Left renal pelvis (tissue), 4 donors: ENCODE measurements at places on chromosomes 12 and 14.

DNA sequence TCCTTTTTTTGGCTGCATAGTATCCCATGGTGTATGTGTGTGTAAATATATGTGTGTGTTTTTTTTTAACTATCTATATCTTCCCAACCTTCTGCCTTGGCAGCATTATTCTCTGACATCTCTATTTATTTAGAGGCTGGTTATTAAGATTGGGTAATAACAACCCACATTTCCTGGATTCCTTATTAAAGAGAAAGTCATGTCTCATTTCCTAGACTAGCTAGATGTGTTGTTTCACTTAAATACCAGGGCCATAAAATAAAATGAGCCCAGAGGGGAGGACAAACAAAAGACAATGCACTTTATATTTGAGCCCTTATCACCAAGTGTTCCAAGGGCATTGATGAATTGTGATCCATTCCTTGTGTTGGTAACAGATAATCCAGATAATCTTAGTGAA, 169.1 kb downstream of the SLC5A8 start:
- DNase-seq, result no peak

DNA sequence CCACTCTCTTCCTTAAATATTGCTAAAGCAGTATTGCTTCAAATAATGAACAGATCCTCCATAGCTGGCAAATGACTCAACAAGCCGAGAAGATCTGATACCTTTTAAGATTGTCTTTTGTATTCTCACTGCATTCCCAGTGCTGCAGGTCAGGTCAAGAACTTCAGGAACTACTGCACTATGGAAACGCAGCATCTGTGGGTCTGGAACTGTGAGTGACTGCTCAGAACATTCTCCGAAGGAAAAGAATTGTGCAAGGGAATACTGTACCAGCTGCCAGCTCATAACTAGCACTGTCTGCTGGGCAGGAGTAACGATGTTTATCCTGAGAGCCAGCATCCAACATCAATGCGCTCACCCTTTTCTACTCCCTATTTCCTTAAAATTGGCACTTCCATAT, 348.0 kb upstream of the SOX5 start:
- DNase-seq, result no peak

GRCh38 chr14:62776300-62776699, 269.0 kb downstream of the KCNH5 start:
- DNase-seq, result no peak

DNA sequence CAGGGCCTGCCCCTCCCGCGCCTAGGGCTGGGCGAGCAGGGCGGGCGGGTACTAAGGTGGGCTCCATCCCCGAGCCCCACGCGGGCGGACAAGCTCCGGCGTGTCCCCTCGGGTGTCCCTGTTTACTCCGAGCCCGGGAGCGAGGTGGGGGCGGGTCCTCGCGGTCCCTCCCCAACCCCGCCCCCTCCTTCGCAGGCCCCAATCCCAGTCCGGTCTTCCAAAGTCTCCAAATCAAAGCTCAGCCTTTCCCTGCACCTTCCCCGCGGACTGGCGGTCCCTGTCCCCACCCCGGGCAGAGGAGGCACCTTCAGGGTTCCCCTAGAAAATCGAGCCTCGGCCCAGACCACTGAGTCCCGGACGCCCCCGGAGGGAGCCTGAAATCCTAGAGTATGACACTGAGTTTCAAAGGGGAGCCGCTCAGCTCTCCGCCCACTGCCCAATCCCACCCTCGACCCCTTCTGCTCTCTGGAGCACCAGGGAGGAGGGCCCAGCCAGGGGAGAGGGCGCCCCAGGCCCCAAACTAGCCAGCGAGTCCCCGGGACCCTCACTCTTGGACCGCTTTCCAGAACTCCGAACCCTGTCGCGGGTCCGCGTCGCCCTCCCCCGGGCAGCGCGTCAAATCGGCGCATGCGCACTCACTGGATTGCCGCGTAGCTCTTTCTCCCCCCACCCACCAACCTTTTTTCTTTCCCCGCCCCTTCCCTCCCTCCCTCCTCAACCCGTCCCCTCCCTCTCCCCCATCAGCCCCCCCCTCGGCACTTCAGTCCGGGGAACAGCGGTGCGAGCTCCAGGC, at the start of gene LRP1:
TSS of gene LRP1 (plus strand) at position 758 of the 793 bp plus-strand sequence. CDS start 482 bp downstream, outside the sequence.
- DNase-seq, result no peak

DNA sequence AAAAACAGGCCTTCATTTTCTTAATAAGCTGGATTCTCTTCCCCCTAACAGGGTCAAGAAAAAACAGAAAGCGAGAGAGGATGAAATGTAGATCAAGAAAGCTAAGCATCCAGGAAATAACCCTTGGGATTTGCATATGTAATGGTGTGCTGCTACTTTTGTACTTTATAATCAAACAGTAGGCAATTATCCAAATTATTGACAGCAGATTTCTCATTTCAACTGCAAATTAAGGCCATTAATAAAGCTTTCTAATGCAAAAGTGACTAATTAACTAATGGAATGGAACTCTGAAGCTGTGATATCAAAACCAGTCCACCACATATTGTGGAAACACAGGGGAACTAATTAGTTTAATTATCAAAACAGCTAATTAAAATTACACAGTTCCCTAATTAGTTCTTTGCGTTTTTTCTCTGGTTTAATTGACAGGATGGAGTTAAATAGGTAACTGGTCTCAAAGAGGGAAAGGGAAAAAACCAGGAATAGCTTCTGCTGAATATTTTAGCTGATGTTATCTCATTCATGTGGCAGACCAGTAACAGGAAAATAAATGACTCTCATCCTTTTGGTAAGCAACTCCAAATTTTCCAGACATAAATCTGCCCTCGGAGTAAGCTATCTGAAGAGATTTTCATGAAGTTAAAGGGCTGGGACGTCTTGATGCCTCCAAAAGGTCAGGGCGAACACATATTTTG, 182.7 kb upstream of the LMO3 start:
- DNase-seq, result no peak

DNA sequence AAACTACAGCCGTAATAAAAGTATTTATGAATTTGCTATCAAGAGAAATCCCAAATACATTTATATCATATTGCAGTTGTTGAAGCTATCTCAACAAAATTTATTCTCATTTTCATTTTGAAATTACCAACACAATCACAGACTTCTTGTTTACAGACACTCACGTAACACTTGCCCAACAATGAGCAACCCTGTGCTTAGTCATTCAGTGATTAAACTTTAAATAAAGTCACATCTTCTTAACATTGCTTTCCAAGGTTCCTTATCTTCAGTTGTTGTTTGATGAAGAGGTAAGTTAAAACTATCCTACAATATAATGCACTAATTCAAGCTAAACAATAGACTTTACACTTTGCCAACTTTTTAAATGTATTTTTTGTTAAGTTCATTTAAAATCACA, 601.8 kb downstream of the SLC16A7 start:
- no peak for DNase-seq

DNA sequence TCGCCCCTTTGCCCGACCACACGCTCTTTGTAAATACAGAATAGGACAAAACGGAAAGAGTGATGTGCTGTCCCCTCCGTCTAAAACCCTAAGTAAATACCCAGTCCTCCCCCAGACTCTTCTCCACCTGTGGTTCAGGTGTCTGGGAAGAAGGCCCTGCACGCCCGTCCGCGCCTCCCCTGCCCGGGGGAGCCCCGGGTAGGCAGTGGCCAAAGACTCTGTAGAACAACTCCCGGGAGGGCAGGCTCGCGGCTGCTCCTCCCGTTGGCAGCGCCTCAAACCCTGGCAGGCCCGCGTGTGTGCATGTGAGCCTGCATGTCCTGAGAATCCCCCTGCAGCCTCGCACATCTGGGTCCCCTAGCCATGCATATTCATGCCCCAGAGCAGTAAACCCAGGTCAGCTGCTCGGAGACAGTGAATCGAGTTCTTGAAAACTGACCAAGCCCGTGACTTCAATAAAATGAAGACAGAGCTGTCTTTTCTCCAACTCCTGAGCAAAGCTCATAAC, 165.8 kb downstream of the MON2 start:
- no peak for DNase-seq

- DNase-seq, result no peak
Observed at GRCh38 chr12:32089586-32089985, 17.1 kb upstream of the BICD1 start.

DNA sequence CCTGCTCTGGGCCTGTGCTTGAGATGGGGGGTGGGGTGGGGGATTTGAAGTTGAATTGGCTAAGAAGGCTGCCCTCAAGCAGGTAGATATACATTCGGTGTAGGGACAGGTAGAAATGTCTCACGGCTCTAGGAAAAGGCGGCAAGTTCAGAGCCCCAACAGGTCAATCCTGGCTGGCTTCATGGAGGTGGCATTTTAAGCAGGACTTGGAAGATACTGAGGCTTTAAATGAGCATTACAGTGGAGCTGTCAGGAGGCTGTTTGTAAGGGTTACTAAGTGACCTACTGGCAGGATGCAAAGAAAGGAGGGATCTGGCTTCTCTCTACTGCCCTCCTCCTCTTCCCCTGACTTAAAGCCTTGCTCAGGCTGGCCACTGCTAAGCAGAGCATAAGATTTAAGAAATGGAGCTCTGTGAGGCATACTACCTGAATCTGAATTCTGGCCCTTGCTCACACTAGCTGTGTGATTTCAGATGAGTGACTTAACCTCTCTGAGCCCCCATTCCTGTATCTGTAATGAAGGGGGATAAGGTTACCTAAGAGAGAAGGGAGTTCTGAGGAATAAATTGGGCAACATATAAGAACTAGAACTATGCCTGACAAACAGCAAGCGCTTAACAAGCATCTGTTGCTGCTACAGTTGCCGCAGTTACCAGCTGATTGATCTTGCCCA, 61.6 kb downstream of the SLC24A4 start:
- DNase-seq, result no peak

- DNase-seq, result no peak
Observed at GRCh38 chr12:32471591-32472001, 72.2 kb downstream of the FGD4 start.

GRCh38 chr14:78341827-78342389, 171.7 kb downstream of the NRXN3 start:
- no peak for DNase-seq
